Stimulated activated CD8-positive, alpha-beta memory T cell treated with anti-CD3 and anti-CD28 coated beads, Interleukin-12 subunit alpha, Interleukin-12 subunit beta, amount 100 ng/mL, for 4 hours (primary cell): ENCODE measurements at places on chromosomes 12 and 14.

- DNase-seq, result no peak
These were observed 49.3 kb upstream of the RERGL start for GRCh38 chr12:18139254-18139653.

- no peak for DNase-seq
These were observed 101.8 kb upstream of the NAP1L1 start for GRCh38 chr12:76186131-76186906.

- DNase-seq, result no peak
These were observed 33.0 kb downstream of the MRPS35 start for GRCh38 chr12:27743601-27744000.

GRCh38 chr12:39123580-39124253 is 218.3 kb upstream of the CPNE8 start:
- no peak for DNase-seq

DNA sequence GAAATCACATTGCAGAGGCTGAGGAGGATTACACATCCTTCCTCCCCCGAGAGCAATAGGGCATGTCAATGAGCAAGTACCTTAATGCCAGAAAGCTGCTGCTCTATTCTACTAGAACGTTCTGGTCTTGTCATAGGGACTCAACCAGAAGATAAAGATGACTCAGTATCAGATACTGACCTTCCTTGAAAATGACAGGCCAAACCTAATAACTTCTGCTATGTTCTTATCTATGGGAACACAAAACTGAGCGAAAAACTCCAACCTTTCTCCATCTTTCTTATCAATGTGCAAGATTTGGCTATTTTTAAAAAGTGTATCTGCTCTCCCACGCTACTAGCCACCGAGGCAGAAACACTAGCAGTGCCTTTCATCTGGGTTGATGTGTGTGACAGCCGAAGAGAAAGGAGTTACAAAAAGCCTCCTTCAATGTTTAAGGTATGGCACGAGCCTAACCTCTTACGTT is 5.5 kb downstream of the CCDC92 start:
- DNase-seq, result no peak

GRCh38 chr14:105087308-105087962 is 22.2 kb upstream of the GPR132 start:
- DNase-seq, result no peak

- DNase-seq, result no peak
These were observed 5.1 kb downstream of the MBIP start for GRCh38 chr14:36315159-36315853.

- DNase-seq, result no peak
These were observed 313.5 kb downstream of the KCNC2 start for GRCh38 chr12:74896186-74896585.

DNA sequence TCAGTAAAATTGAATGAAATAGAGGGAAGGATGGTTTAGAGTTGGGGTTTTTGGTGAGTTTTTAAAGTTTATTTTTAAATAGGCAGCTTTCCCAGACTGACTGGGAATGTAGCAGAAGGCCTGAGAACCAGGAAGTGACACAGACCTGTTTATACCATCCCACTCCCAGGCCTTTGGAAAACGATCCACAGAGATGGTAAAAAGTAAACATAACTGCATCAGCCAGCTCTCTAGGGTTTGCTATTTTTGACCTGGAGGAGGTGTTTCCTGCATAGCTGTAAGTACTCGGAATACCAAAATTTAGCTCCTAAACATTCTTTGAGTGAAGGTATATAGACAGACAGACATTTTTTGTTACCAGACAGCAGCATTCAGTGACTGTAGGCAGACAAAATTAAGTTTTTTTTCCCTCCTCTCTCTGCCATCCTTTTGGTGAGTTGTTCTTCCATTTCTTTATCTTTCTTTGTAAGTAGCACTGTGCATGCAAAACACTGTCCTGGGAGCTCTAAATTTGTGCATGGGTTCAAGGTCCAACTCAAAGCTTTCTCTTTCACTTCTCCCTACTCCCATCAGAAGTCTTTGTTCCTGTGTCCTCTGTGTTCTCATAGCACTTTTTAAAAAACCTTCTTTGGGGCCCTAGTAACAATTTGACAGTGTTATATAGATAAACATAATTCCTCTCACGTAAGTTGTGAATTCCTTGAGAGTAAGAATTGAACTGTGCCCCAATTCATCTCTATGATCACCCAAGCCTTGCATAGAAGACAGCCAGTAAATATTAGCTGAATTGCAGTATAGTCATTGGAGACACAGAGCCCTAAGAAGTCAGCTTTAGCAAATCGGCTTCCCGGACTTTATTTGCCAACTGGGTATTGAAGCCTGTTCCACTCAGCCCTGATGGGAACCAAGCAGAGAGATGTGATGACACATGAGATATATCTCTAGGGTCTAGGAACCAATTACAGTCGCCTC is 37.4 kb downstream of the SUSD6 start:
- DNase-seq, result no peak

DNA sequence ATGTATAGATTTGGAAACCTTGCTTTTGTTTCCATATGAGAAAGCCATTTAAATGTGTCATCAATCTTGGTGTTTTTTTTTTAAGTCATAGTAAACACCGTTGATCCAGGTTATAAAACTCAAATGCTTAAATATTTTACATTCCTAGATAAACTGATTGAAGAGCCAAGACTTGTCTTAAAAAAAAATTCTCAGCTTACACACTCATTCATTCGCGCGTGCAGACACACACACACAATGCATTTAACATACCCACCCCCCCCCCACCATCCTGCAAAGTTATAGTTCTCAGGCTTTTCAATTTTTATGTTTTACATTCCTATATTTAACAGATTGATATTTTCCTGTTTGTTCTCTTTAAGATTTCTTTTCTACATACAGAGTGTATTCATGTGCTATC is 536.4 kb downstream of the PRKD1 start:
- no peak for DNase-seq

GRCh38 chr12:121388421-121388981 is 11.4 kb upstream of the RNF34 start:
- DNase-seq, result no peak

DNA sequence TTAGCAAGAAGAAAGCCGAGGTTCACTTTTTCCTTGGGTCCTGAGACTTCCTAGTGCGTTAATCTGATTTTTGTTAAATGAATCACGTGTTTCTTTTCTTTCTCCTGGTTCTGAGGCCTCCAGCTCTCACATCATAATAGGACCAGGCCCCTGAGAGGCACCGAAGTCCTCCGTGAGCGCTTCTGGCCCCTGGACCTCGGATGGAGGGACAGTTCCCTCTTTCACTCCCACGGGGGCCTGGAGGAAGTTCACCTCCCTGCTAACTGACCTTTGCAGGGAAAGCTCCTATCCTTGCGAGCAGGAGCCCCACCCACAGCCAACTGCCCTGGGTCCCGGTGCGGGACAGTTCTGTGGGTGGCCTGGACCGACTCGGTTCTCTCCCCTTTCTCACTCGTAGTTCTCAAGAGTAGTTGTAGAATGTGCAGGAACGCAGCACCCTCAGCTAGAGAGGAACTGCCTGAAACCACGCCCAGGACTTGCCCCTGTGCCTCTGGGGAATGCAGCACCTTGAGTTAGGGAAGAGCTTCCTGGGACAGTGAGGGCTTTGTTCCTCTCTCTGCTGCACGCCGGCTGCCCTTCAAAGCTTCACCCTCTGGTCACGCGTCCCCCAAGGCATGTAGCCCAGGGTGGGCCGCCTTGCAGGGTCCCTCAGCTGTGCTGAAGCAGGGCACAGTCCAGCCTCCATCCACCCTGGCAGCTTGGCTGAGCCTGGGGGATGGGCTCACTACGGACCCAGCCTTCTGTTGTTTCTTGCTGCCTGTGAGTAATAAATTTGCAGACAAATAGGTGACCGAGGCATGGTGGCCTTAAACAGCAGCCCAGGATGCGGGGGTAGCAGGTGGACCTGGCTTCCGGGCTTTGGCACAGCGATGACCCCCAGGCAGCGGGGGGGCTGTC is 264.6 kb downstream of the ADGRD1 start:
- DNase-seq, result no peak

DNA sequence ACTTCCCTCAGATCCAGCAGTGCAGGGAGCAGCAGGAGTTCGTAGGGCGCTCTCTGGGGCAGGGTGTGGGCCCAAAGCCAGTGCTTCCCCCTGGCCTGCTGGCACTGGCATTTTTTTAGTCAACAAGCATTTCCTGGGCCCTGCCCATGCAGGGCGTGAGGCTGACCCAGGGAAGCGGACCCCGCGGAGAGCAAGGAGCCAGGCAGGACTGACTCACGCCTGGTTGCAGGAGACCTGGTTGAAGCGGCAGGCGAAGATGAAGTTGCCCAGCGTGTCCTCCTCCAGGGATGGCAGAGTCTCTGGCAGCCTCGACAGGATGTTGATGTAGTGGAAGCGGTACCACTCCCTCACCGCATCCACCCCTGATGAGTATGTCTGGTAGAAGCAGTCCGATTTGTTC is 13.5 kb downstream of the SCNN1A start:
- no peak for DNase-seq

- DNase-seq, result no peak
These were observed 500.4 kb downstream of the SLC6A15 start for GRCh38 chr12:84412226-84412625.

DNA sequence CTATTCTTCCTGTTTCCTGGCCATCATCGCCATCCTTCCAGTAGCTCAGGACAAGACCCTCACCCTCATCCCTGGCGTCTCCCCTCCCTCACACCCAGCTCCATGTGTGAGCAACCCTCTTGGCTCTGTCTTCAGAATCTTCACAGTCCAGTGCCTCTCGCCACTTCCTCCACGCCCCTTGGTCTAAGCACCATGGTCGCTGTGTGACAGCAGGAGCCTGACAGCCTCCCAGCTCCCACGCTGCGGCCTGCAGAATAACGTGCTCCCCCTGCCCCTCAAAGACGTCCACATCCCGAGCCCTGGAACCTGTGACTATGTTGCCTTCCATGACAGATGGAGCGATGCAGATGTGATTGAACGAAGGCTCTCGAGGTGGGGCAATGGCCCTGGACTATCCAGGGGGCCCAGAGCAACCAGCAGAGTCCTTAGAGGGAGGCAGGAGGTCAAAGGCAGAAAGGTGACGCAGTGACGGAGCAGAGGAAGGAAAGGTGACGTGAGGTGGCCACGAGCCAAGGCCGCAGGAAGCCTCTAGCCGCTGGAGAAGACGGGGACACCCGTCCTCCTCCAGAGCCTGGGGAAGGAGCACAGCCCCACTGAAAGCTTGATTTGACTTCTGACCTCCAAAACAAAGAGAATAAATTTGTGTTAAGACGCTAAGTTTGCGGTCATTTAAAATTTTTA is 139.8 kb downstream of the CALM1 start:
- no peak for DNase-seq

- no peak for DNase-seq
These were observed 813.0 kb downstream of the NRXN3 start for GRCh38 chr14:78983126-78983525.

DNA sequence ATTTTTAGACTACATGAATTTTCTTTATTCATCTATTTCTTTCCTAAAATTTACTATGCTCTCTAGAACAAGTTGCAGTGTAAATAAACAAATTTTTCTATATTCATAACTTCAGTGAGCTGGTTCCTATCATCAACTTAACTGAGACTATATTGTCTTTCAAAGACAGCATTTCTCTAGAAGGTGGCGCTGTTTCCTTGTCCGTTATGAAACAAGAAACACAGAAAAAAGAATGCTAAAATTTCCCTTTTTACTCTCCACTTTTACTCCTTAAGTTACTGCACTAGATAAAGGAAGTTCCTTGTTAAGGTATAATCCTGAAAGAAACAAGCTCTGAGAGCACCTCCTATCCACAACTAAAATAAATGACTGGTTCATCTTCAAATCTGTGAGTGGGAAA is 8.2 kb upstream of the CLEC2A start:
- DNase-seq, result no peak

DNA sequence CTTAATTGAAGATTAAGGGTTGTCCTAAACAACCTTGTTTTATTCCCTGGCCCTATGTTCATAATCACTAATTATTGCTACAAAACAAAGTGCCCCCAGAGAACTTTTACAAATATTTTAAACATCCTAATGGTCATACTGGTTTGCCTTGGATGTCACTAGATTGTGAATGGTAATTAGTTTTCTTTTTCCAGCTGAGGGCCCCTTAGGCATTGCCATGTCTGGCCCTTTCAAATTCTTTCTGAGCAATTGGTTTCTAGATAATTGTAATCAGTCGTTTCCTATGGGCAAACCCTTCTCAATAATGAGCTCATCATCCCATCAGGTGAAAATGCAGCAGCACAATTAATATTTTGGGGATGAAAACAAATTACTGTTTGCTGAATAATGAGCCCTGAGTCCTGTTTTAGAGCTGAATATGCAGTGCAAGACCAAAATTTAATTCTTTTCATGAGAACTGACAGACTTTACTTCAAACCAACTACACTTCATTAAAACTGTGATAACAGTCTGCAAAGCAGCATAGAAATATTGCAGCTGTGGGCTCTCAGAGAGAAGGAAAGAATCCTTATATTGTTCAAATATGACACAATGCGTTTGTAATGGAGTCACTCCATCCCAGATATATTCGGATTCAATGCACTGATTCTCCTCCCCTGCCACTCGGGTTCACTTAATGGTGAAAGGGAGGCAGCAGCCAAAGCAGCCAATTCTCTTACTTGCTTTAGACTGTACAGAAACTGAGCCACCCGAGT is 67.7 kb upstream of the ARHGAP5 start:
- DNase-seq, result no peak

- no peak for DNase-seq
These were observed 84.8 kb upstream of the KITLG start for GRCh38 chr12:88665071-88665470.

DNA sequence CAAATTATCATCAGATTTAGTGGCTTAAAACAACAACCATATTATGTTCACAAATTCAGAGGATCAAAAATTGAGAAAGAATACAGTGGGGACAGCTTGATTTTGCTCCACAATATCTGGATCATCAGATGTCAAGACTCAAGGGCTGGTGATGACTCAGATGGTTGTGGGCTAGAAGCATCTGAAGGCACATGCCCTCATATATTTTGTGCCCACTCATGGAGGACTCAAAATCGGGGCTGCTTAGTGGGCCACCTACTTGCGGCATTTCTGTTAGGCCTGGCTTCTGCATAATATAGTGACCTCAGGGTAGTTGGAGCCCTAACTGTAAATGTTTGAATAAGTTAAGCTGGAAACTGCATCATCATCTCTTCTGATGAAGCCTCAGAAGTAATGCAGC is 584.5 kb downstream of the SLC16A7 start:
- no peak for DNase-seq

GRCh38 chr14:76863724-76864407 is 37.7 kb downstream of the LRRC74A start:
- no peak for DNase-seq

GRCh38 chr14:75579338-75579864 is 981 bp downstream of the FLVCR2 start:
- no peak for DNase-seq

DNA sequence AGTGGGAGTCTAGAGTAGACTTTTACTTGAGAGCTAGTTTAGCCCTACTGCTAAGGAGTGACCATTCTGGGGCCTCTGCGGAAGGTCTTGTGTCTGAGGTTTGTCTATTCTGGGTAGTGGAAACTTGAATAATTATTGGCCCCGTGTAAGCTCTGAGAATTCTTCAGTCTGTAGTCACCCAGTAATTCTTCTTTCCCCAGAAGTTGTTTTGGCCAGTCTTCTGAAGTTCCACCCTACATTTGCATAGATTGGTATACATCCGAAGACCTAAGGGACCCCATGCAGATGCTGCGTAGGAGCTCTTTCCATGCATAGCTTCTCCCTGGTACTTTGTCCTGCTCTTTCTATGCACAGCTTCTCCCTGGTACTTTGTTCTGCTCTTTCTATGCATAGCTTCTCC is 12.8 kb downstream of the CYP46A1 start:
- DNase-seq, result no peak
